ENCODE measurements at places on chromosomes 6 and 20.
A peak's percentile ranks its signal among the peaks of the same experiment; 100 is the strongest.

DNA sequence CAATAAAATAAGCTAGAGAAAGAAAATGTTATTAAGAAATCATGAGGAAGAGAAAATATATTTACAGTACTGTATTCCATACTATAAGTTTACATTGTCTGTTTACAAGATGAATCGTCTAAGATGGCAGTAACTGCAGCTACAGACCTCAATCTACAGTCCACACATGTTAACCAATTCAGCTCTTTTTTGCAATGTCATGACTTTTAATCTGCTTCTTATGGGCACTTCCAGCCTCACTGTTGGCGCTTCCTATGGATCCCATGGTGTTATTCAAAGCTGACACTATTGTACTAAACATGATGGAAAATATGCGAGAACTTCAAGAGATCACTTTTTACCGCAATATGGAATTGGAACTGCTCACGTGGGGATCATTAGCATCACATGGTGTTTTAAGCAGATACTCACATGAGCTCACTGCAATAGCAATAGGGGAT is 451.5 kb upstream of the CITED2 start:
- no peak for DNase-seq

- DNase-seq = no peak
Observed at GRCh38 chr6:121347484-121347883, 13.2 kb upstream of the TBC1D32 start.

- DNase-seq = no peak
Observed at GRCh38 chr6:8180327-8181159, 78.2 kb upstream of the EEF1E1 start.

GRCh38 chr6:136762022-136762975 is 30.0 kb downstream of the MAP3K5 start:
- DNase-seq = no peak

DNA sequence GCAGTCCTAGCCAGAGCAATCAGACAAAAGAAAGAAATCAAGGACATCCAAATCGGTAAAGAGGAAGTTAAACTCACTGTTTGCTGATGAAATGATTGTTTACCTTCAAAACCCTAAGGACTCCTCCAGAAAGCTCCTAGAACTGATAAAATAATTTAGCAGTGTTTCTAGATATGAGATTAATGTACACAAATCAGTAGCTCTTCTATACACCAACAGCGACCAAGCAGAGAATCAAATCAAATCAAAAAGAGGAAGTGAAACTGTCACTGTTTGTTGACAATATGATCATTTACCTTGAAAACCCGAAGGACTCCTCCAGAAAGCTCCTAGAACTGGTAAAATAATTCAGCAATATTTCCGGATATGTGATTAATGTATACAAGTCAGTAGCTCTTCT is 21.7 kb downstream of the SERPINB9 start:
- no peak for DNase-seq

GRCh38 chr6:20340068-20340848 is 61.4 kb upstream of the E2F3 start:
- no peak for DNase-seq

DNA sequence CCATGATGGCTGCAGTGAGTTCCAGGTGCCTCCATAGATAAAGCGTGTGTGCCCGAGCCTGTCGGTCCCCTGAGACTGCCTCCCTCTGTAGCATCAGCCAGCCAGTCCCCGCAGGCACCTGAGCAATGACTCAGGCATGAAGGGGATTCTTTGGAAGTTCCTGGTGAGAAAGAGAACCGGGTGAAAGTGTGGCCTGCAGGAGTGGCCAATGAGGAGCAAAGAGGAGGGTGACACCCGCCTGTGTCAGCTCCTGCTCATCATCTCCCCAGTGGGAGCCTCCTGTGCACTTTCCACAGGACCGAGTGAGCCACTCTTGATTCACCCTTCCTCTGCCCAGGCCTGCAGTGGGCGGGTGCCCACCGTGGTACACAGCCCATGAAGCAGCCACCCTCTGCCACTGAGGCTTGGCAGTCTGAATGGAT is 71.2 kb upstream of the PTPN1 start:
- no peak for DNase-seq

GRCh38 chr20:17648791-17649730 is 33.0 kb downstream of the RRBP1 start:
- DNase-seq = peak; percentile 65

- no peak for DNase-seq
Observed at GRCh38 chr6:162862941-162863340, 135.2 kb downstream of the PACRG start.

- no peak for DNase-seq
Observed at GRCh38 chr6:1377526-1377925, 11.8 kb upstream of the FOXF2 start.

DNA sequence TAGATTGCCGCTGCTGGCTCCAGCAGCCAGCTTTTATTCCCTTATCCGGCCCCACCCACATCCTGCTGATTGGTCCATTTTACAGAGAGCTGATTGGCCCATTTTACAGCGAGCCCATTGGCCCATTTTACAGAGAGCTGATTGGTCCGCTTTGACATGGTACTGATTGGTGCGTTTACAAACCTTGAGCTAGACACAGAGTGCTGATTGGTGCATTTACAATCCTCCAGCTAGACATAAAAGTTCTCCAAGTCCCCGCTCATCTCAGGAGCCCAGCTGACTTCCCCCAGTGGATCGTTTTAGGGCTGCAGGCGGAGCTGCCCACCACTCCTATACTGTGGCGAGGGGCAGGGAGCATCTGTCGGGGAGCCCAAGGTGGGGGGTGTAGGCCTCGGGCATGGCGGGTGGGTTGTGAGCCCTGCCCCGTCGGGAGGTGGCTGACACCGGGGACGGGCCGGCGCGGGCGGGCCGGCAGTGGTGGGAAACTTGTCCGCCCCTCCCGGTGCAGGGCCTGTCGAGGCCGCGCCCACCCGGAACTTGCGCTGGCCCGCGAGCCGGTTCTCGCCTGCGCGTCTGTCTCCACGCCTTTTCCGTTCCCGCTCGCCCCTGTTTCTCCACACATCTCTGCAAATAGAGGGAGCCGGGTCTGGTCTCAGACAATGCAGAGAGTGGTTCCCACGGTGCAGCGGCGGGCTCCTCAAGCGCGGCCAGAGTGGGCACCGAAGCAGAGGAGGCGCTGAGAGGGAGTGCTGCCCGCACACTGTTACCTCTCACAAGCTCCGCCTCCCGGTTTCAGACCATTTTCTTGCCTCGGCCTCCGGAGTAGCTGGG is 86.1 kb upstream of the STMND1 start:
- DNase-seq = no peak

GRCh38 chr6:10518557-10519407 is 2.4 kb upstream of the GCNT2 start:
- no peak for DNase-seq

- DNase-seq = no peak
Observed at GRCh38 chr6:36269834-36270705, at the start of gene PNPLA1. Gene PNPLA1 (plus strand): TSS chr6:36270060. CDS start chr6:36270460, 400 bp downstream.

DNA sequence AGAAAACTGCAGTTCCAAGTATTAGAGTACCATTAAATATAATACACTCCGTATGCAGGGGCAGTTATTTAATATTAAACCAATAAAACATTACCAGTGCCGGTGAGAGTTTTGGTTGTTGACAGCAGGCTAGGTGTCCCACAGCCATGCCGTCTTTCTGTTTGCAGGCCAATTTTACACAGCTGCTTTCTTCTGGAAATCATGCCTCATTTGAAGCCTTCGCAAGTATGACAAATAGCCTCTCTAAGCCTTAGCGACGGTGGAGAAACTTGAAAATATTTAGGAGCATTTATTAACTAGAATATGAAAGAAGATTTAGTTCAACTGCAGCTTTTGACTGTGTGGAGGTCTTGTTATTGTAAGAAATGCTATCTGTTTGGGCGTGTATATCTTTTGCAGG is 226.0 kb downstream of the BMP2 start:
- no peak for DNase-seq

- DNase-seq = no peak
Observed at GRCh38 chr6:167840160-167840525, 13.4 kb downstream of the AFDN start.

DNA sequence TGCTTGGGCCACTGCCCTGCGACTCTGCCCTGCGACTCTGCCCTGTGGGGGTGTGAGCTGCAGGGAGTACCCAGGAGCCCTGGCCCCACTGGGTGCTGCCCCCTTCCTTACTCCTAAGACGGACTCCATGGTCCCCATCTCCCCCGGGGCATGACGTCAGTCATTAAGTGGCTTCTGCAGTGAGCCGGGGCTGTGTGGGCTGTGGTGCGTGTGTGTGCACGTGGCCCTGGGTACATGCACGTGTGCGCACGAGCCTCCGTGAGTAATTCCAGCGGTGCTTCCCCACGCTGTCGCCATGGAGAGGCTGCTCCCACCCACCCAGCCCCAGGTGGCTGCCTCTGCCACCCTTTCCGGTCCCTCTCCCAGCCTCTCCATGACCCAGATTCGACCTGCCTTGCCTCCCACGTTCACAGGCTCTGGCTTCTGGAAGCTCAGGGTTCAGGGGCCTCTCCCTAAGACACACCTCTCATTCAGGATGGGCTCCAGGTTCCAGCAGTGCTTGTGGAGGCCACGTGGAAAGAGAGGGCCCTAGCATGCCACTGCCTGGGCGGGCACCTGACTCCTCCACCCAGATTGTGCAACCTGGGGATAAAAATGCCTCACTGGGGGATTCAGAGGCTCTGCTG is 88.3 kb downstream of the DLGAP4 start:
- no peak for DNase-seq

GRCh38 chr6:131001945-131002660 is 60.9 kb downstream of the EPB41L2 start:
- no peak for DNase-seq

- DNase-seq = no peak
Observed at GRCh38 chr6:7166410-7167293, 58.9 kb downstream of the RREB1 start.

Data from GM10248 (cell line).